ENCODE measurements at places on chromosomes 5 and 9.

DNA sequence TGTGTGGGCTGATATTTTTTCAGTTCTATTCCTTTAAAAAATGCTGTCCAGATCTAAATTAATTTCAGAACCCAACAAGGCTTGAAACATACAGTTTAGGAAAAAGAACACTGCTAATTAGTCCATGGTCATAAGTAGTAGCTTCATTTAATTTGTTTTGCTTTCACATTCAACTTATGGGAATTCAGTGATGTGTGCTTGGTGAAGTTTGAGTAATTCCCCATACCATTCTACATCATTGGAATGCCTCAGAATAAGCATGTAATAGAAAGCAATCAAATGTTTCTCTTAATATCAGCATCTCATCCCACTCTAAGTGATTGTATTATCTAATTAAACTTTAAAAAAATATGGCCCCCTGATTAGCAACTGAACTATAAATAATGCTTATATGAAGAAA, 2.7 kb downstream of the CNTLN start:
- DNase-seq: no peak

- DNase-seq: no peak
These were observed 42.1 kb downstream of the SARDH start for GRCh38 chr9:133696071-133696472.

- DNase-seq: no peak
These were observed 228.7 kb downstream of the TLE1 start for GRCh38 chr9:81460693-81461092.

- DNase-seq: no peak
These were observed 8.8 kb upstream of the N4BP3 start for GRCh38 chr5:178104492-178104891.

GRCh38 chr5:156591631-156592030, 258.5 kb upstream of the PPP1R2B start:
- no peak for DNase-seq

GRCh38 chr9:106713206-106713605, 149.8 kb upstream of the ZNF462 start:
- DNase-seq: no peak

GRCh38 chr9:113573046-113573958, 109.8 kb downstream of the RGS3 start:
- DNase-seq: no peak

- no peak for DNase-seq
These were observed 26.6 kb downstream of the WNT8A start for GRCh38 chr5:138110266-138110963.

DNA sequence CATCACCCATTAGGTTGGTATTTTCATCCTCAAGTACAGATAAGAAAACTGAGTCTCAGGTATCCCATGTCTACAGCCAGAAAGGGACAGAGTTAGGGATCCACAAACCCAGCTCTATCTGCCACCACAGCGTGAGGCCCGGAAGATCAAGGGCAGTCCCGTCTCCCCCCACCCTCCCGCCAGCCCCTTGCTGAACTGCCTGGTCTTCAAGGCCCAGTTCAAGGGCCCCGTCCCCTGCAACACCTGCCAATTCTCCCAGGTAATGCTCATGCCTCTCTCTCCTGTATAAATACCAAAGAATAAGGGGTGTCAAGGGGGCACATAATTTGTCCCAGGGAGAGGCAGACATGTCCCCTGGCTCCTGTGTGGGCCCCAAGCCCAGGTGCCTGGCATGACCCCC, 50.7 kb downstream of the AK8 start:
- no peak for DNase-seq

- DNase-seq: no peak
These were observed 280.4 kb downstream of the NTRK2 start for GRCh38 chr9:84949971-84950370.

- DNase-seq: no peak
These were observed 45.9 kb upstream of the PJA2 start for GRCh38 chr5:109455598-109456096.

DNA sequence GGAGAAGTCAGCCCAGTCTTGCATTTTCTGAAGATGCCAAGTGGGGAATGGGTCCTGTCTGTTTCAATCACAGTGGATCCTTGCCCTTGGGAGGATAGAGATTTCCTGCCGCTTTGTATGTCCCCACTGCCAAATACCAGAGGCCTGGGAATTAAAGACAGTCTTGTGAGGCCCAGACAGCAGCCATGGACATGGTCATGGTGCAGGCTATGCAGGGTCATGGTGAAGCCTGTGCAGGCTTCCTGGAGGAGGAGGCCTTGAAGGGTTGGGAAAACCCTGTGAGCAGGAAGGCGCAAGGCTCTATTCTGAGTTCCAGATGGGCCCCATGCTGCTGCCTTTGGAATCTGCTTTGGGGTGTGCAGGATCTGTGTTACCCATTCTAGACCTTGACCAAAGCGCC, 57.3 kb upstream of the PITX1 start:
- no peak for DNase-seq

DNA sequence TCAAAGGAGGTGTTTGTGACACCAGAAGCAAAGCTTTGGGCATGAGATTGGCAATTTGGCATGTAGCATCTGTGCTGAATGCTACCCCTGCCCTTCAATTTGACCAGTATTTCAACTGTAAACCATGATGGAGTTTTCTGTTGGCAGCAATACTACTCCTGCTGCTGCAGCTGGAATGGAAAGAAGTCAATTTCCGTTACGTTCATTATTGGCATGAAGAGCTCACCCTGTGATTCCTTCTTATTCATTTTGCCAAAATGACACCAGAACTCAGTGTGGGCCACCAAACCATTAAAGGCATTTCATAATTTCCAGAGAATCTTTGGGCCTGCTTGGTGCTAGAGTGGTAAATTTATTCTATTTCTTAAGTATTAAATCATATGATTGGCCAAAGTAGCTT, 433.1 kb upstream of the DMAC1 start:
- DNase-seq: no peak

GRCh38 chr5:125201446-125202052, 455.1 kb upstream of the ZNF608 start:
- no peak for DNase-seq

DNA sequence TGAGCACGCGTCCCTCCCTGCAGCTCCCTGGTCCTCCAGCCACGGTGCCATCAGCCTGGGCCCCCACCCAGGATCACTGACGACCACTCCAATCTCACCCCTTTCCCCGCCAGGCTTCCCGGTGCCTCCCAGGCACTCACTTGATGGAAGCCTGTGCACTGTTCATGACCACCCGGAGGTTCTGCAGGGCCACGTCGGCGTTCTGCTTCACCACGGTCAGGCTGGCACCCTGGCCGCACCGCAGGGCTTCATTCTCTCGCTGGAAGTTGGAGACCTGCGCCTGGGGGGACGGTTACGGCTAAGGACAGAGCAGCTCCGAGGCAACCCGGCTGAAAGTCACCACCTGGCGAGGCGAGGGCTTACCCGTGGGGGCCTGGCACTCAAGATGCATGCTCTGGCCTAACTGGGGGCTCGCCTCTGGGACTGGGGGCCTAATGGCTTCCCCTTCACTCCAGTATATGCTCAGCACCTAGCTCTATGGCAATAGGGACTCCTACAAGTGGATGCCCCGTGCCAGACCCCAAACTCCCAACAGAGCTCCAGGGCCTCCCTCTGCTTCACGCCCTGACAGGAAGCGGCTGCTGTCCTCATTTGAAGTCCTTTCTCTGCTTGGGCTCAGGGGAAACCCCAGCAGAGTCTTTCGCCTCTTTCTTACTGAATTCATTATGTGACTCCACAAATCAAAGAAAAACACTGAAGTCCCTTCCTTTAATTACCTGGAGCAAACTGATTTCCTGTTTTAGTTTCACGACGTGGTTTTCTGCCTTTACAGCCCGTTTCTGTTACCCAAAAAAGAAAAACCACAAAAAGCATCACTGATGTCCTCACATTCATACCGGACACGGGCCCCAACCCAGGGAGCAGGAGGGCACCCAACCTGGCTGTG, 4.2 kb upstream of the SNAPC4 start:
- DNase-seq: peak; percentile 57

- DNase-seq: no peak
These were observed 536.5 kb upstream of the ZNF462 start for GRCh38 chr9:106326493-106326892.

- DNase-seq: no peak
These were observed at the start of gene PCDHA1 for GRCh38 chr5:140785905-140786686. TSS of gene PCDHA1 (plus strand) at chr5:140786140.

- DNase-seq: no peak
These were observed 6.5 kb upstream of the GLE1 start for GRCh38 chr9:128497824-128498610.

- DNase-seq: no peak
These were observed 73.5 kb downstream of the PPP2R2B start for GRCh38 chr5:146805081-146805480.

- peak; percentile 1 for DNase-seq
These were observed 102.5 kb upstream of the GABRP start for GRCh38 chr5:170681013-170681433.

- DNase-seq: no peak
These were observed 169.1 kb downstream of the DMRT2 start for GRCh38 chr9:1219284-1219683.

GRCh38 chr5:90915393-90915792, 356.8 kb downstream of the ADGRV1 start:
- no peak for DNase-seq

GRCh38 chr5:181232593-181232992, 9.5 kb downstream of the TRIM41 start:
- DNase-seq: no peak

DNA sequence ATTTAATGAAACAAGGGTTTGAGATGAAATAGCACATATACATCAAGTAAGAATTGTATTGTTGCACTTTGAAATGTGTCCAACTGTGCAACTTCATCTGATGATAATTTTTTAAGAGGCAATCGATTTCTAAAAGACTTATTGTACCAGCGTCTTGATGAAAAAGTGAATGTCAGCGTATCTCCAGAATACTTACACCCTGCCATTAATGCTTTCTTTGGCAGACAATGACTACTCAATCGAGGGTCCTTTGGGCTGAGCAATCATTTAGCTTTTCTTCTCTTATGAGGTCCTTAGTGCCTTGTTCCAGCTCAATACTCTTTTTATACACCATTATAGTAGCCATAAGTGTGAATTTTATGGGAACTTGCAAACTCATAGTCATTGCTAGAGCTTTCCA, 4.7 kb downstream of the TLE1 start:
- DNase-seq: no peak

DNA sequence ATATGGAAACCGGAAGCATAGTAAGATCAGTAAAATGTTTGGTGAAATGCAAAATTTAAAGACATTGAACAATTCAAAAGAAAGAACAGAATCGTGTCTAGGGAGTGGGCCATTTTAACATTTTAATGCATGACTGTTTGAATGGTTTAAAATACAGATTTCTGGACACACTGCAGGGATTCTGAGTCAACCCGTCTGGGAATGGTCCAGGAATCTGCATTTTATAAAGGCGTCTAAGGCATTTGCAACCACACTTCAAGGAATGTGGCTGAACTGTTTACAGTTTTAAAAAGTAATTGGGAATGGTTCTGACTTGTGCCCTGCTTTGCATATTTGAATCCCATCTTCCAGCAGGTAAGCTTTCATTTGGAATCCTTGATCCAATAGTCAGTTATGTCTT, 811.7 kb upstream of the WWC1 start:
- DNase-seq: no peak

DNA sequence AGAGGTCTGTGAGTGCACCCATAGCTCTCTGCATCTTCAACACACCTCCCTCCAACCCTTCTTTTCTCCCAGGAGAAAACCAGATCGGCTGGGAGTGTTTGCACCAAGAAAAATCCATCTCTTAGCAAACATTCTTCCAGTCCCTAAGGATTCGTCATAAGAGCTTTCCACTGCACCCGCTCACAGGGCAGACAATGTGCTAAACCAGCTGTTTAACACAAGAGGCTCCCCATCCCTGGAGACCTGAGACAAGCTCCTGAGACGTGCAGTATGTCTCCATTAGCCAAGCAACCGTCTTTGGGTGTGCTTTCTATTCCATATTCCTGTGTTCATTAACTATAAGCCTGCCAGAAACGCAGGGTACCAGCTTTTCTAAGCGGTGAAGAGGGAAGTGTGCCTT, 93.6 kb upstream of the ZNF462 start:
- no peak for DNase-seq

DNA sequence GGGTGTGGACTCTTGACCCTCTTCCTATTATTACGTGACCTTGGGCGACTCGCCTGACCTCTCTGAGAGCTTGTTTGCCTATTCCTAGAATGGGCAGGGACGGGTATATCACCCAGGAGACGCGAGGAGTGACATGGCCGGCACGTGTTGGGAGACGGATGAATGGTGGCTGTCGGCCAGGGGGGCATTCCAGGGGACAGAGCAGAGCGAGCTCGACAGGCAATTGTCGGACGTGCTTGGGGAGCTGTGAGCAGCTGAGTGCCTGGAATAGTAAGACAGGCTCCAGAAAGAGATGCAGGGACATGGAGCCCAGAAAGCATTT, 29.3 kb upstream of the UNC5A start:
- DNase-seq: no peak

DNA sequence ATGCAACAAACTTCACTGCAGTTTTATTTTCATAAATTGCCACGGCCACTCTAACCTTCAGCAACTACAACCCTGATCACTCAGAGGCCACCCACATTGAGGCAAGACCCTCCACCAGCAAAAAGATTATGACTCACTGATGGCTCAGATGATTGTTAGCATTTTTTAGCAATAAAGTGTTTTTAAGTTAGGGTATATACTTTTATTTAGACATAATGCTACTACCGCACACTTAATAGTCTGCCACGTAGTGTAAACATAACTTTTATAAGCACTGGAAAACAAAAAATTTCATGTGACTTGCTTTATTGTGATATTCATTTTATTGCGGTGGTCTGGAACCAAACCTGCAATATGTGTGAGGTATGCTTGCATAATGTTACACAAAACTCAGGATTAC, 257.9 kb downstream of the ZSWIM6 start:
- no peak for DNase-seq

DNA sequence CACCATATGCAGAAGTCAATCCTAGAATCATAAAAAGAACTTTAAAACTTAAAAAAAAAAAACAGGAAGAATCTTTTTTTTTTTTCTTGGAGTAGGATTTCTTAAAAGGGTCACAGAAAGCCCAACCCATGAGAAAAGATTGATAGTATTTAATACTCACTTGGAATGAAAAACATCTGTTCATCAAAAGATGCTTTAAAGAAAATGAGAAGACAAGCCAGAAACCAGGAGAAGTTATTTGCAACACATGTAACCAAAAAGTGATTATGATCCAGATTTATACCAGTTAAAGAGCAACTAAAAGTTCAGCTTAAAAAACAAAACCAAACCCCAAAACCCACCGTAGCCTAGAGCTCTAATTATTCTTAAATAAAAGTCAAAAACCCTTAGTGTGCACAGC, 69.3 kb downstream of the TLE4 start:
- no peak for DNase-seq

DNA sequence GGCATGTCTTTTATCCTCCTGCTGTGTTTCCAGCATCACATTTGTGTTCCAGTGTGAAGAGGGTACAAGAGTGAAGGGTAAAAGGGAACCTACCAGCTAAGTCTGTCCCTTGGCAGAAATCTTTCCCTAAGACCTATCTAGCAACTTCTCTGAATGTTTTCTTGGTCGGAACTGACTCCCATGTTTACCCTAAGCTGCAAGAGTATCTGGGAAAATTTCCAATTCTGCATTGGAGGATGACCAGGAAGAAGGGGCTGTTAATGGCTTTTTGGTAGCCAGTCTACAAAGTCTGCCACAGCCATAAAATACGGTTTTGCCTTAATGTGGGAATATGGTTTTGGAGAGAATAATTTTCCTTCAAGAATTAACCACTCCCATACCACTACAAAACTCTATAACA, 75.1 kb downstream of the MAST4 start:
- no peak for DNase-seq
